ENCODE measurements at places on chromosomes 1 and 21.

DNA sequence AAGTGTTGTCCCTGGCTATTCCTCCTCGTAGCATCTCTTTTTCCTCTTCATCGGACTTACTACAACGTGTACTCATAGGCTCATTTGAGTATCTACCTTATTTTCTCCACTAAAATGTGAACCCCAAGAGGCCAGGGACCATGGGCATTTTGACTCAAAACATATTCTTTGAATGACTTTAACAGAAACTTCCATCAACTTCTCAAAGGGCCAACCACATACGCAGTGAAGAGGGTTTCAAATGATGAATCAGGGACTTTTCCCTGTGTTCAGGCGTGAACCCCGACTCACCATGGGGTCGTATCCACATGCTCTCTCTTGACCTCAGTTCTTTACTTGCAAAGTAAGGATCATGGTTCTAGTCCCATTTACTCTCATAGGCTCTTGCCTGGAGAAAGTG, 20.2 kb upstream of the GPR137B start:
- DNase-seq: no peak

DNA sequence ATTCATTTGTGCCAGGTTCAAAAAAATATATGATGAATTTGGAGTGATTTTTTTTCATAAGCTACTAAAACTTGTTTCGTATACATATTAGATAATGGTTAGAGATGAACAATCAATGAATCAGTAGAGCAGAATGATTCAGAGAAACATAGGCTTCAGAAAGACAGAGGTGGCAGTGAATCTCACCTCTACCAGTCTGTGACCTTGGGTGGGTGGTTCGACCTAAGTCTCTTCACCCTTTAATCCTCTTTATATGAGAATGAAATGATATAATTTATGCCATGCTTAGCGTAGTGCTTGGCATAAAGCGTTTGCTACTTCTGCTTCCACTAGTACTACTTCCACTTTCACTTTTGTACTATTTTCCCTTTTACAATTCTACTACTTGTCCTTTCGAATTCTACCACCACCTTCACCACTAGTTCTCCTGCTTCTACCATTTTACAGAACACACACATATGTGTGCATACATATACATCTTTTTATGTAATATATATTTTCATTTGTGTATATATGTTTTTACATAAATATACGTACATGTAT, 45.1 kb downstream of the FYB2 start:
- no peak for DNase-seq

GRCh38 chr1:199474738-199475137, 552.8 kb upstream of the NR5A2 start:
- DNase-seq: no peak

DNA sequence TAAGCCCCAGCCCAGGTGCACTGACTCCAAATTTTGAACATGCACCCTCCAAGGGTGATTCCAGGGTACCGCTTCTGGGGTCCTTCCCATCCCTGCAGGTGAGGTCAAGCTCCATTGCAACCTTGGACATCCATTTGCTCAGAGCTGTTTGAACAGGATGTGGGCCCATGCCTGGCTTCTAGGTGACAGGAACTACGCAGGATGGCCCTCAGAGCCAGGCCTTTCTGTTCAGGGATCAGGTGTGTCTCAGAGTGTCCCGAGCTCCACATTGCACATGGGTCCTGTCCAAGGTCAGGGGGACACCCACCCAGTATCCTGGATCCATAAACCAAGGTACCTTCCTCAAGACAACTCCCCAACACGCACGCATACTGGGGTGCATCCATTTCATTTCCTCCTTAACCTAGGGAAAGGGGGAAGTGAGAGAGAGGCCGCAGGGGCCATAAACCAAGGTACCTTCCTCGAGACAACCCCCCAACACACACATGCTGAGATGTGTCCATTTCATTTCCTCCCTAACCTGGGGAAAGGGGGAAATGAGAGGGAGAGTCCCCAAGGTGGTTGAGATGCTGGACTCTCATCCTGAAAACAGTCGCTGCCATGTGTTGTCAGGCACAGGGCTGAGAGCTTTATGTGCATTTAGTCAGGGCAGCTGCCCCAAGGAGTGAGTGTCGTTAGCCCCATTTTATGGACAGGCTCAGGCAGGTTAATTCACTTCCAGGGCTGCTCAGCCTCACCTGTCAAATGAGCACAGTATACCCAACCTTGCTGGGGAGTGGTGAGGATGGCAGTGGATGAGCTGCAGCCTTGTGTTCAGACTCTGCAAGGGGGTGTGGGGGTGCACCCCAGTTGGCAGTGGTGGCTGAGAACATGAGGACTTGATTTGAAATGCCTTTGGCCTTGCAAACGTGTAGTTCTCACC, 2.1 kb downstream of the SLC66A1 start:
- no peak for DNase-seq

DNA sequence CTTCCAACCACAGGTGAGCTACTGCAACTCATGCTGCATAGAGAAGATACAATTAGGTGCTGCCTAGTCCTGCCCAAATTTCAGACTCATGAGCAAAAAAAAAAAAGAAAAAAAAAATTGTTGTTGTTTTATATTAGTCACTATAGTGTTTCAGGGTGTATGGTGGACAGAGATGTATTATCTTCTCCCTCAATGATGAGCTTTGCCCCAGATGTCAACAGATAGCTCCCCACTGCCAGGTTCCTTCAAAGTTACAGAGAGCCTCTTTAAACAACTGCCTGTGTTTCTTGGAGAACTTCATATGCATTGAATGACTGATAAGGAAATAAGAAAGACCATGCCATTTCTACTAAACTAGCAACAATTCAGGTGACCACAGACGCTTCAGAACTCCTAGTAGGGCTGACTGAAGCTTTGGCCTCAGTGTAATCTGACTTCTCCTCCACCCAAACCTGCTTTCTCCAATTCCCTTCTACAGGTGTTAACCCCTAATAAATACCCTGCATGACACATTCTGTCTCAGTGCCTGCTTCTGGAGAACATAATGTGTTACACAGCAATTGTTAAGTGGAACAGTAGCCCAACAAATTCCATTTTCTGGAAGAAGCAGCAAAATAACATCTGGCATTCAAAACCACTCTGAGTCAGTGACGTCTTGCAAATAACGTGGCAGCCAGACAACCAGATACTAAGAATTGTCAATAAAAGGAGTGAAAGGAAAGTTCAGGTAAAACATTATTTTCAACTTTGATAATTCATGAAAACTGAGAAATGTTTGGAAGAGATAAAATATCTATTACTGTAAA, 147.7 kb downstream of the CDC42BPA start:
- DNase-seq: no peak

- DNase-seq: no peak
Observed at GRCh38 chr1:167491586-167492461, 26.5 kb downstream of the CD247 start.

DNA sequence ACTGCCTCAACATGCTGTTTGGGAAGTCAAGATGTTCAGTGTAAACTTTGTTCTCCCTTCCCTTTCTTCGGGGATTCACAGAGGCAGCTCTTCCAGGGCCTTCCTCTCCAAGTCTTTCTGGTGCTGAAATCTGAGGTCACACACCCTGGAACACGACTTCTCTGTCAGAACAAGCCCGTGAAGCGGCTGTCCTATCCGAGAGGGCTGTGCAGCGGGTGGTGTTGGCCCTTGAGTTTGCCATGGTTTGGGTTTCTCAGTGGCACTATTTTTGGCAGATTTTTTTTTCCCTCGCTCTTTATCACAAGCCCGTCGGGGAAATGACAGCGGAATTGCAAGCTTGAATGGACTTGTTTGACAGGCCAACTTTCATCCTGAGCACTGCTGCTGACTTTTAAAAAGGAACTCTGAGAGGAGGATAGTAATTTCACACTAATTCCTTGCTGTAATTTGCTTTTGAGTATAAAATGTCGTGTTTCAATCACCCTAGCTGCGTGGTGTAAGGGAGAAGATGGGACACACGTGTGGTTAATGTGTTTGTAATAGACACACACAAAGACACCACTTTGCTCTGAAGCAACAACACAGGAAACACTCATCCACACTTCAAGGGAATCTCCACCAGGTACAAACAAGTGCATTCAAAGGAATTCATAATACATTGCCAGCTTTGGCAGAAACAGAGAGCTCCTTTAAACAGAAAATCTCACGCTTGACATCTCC, 60.1 kb upstream of the TARBP1 start:
- DNase-seq: no peak

DNA sequence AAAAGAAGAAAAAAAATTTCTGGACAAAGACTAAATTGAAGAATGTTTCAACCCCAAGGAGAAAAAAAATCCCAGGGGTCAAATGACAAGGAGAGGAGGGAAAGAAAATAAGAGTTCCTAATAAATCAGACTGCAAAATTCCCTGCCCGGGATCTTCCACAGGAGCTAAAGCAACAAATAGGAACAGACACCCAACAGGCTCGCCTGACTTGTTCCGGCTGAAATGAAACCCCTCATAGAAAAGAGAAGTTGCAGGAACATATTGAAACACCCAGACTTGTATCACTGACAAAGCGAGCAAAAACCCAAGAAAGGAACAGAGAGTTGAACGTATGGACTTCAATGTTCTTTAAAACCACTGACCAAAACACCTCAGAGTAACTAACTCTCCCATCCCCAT, 123.0 kb downstream of the TIAM1 start:
- DNase-seq: no peak

- DNase-seq: peak; percentile 40
Observed at GRCh38 chr1:66598670-66599069, 64.7 kb downstream of the SGIP1 start.

DNA sequence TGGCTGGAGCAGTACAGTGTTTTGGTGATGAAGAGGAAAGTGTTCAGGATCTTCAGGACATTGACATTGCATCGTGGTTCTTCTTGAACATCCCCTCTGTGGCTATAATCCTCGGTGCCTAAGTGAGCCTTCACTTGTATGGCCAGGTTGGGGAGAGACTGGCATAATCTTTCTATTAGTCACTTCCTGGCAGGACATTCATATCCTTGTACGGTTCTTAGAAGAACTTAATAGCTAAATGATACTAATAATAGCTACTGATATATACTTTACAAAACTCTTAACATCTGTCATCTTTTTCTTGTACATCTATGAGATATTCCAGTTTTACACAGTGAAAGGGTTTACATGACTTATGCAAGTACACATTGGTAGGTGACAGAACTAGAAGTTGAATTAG, 35.8 kb downstream of the CELF3 start:
- peak; percentile 23 for DNase-seq

- DNase-seq: no peak
Observed at GRCh38 chr1:165836664-165837482, 9.5 kb downstream of the UCK2 start.

GRCh38 chr21:35911412-35912191, 148.7 kb downstream of the SETD4 start:
- no peak for DNase-seq

- DNase-seq: no peak
Observed at GRCh38 chr1:166944186-166944967, 31.0 kb downstream of the ILDR2 start.

- DNase-seq: no peak
Observed at GRCh38 chr1:117467336-117467735, 100.1 kb downstream of the MAN1A2 start.

DNA sequence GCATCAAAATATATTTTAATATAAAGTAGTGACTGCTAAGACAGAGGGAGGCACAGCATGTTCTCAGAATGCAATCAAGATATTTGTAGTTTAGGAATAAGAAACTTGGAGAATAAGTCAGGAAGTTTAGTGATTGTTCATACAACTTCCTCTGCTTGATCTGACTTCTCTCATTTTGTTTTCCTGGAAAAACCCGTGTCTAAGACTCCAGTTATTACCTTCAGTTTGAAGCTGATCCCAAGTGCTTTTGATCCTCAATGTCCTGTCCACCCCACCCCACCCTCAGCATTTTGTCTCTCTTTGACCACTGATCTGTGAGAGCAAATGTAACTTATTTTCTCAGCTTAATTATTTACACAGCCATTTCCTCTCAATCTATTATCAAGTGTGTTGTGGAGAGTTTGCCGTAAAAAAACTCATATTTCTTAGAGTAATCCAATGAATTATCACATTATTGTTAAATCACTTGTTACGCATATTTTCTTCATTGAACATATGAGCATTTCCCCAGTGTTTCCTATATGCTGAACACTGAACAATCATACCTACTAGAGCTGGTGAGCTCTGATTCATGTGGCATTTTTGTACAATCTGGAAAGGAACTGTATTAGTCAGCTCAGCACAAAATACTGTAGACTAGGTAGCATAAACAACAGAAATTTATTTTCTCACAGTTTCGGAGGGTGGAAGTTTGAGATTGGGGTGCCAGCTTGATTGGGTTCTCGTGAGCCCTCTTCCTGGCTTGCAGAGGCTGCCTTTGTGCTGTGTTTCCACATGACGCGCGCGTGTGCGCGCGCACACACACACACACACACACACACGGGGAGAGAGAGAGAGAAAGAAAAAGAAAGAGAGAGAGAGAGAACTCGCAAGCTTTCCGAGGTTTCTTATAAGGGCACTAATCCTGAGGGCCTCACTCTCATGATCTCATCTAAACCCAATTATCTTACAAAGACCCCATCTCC, 65.5 kb upstream of the DPYD start:
- no peak for DNase-seq

DNA sequence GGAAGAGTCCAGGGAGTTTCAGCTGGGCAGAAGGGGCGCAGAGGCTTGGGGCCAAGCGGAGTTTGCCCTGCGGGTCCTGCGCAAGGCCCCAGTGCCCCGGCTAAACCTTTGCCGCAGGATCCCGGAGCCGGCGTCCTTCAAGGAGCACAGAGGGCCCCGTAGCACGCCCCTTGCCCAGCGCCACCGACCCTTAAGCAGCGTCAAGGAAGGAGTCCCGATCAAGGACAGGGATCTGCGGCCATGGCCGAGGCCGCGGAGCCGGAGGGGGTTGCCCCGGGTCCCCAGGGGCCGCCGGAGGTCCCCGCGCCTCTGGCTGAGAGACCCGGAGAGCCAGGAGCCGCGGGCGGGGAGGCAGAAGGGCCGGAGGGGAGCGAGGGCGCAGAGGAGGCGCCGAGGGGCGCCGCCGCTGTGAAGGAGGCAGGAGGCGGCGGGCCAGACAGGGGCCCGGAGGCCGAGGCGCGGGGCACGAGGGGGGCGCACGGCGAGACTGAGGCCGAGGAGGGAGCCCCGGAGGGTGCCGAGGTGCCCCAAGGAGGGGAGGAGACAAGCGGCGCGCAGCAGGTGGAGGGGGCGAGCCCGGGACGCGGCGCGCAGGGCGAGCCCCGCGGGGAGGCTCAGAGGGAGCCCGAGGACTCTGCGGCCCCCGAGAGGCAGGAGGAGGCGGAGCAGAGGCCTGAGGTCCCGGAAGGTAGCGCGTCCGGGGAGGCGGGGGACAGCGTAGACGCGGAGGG, 520 bp downstream of the CLIC6 start:
- DNase-seq: no peak

DNA sequence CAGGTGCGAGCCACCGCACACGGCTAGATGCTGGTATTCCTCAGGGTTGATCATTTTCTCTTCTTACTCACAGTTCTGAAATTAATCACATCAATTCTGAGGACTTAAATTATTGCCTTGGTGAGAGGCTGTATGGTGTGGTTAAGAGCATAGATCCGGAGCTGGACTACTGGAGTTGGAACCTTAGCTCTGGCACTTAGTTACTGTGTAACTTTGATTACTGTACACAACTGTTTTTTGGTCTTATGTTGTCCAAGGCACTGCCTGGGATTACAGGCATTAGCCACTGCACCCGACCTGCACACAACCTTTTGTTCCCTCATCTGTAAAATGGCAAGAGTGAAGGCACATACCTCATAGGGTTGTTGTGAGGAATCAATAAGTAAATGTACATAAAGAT, 25.6 kb upstream of the THRAP3 start:
- no peak for DNase-seq

GRCh38 chr1:107363154-107363553, 222.3 kb downstream of the NTNG1 start:
- DNase-seq: no peak
